T follicular helper cell (primary cell): ENCODE measurements at places on chromosomes 3 and 15.

DNA sequence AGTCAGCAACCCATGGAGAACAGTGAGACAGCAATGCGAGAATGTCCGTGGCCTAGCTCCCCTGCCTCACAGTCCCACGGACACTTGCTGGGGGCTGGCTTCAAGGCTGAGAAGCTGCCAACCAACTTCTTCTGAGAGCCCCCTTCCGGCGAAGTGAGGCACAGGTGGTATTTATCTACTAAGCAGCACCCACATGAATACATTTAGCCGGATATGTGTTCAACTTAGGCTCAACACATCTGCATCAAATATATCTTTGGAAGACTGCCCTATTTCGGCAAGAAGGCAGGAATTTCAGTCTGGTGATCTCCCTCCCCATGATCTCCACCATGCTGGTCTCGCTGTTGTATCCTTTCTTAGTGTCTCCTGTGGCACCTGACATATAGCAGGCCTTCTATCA lies 340.9 kb upstream of the NR2E3 start:
- no peak for DNase-seq

DNA sequence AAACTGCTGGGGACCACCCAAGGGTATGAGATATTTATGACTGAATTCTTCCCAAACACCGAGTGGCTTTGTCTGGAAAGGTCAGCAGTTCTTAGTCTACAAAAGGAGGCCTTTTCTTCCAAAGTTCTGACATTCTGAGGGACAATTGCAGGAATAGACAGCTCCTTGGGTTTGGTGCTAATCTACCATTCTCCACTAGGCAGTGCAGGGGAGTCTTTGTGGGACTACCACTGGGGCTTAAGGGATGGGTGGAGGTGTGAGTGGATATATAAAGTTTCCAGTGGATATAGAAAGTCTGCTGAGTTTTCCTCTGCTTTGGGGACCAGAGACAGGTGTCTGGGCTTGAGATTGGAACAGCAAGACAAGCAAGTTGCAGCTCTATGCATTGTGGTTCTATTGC lies 62.7 kb downstream of the EXOG start:
- DNase-seq: no peak

DNA sequence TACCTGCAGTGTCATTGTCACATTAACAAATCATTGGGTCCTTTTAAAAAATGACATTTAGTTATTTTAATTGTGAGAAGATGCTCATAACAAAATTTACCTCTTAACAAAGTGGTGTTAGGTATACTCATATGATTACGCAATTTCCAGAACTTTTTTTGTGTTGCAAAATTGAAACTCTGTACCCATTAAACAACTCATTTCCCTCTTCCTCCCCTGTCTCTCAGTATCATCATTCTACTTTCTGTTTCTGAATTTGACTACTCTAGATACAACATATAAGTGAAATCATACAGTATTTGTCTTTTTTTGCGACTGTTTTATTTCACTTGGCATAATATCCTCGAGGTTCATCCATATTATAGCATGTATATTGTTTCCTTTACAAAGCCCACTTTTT lies 58.7 kb upstream of the CHST2 start:
- no peak for DNase-seq

- DNase-seq: no peak
These were observed 332.9 kb downstream of the TIGIT start for GRCh38 chr3:114626751-114627150.

GRCh38 chr3:41259449-41260062 lies 60.3 kb downstream of the CTNNB1 start:
- no peak for DNase-seq
